H54 (cell line): ENCODE measurements at places on chromosomes 1 and 21.

DNA sequence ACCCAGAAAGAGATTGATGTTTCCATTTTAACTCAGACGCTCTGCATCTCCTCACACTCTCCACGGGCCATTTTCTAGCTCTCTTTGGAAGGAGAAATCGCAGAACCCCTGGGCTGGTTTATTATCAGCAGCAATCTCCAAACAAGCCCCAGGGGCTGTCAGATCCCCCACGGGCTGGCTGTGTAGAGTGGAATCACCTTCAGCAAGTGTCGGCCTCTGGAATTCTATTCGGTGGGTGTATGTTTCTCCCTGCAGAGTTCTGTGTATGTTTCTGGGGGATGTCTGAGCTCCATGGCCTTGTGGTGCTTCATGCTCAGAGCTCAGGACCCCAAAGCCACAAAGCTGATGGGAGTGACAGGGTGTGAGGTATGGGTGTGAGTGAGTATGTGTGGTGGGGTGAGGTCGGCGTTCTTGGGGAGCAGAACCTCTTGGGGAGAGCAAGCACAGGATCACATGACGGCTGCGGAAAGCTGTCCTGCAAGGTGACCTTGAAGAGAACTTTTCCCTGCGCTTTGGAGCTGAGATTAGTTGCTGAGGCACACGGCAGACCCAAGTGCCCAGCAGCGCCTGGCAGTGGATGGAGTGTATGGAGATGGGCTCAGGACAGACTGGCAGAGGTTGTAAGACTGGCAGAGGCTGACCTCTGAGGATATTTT lies 489 bp downstream of the ACOT11 start:
- DNase-seq, result no peak

DNA sequence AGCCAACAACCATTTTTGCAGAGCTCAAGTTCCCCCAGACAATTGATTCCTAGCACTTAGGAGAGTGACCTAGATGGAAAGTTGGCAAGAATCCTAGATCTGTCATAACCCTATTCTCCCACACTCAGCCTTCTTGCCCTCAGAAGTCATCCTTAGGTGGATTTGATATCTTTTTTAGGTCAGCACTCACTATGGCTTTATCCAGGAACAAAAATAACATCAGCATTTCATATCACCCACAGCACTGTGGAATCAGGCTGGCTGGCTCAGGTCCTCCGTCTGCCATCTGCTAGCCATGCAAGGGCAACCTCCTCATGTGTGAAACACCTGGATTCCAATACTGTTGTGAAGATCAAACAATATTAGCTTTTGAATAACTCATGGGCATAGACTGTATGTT lies 6.0 kb downstream of the DPT start:
- DNase-seq, result no peak

DNA sequence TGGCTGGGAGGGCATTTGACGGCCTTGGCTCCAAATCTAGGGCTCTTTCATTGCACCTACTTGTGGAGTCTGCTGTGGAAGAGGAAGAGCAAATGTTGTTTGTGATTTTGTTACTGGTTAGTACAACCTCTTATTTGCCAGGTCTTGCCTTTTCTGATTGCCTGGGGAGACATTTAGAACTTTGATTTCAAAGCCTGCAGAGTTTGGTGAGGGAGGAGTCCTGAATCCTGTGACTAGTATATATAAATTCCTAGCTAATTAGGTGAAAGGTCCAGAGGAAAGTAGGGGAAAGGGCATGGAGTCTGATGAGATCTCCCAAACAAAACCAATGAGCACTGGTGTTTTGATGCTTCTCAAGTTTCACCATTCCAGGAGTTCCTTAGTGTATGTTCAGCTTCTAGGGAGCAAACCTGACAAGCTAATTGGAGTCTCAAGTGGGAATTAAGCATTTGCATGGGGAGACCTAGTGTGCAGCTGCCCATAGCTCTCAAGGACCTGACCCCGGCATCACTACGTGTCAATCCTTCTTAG lies 5.1 kb upstream of the HMGCS2 start:
- DNase-seq, result no peak

DNA sequence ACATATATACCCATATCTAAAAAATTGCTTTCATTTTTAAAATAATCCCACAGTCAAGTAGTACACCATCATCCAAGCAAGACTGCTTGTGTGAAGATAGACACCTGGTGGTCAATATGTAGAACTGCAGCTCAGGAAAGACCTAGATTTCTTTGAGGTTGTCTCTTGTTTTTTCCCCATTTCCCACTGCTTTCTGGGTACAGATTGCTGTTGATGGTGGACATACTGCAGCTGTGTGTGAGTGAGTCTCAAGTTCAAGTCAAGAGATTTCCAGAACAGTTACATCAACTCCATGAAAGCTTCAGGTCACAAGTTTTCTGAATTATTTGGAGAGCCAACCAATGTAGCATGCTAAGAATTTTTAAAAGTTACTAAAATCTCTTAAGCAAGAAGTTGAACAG lies 306.4 kb downstream of the DUSP10 start:
- peak; percentile 8 for DNase-seq
